Progenitor cell of endocrine pancreas (in vitro differentiated cells): ENCODE measurements at places on chromosomes 6 and 20.
A peak's percentile ranks its signal among the peaks of the same experiment; 100 is the strongest.

- DNase-seq, result no peak
Observed at GRCh38 chr20:1489764-1490436, 1.3 kb downstream of the SIRPB2 start.

DNA sequence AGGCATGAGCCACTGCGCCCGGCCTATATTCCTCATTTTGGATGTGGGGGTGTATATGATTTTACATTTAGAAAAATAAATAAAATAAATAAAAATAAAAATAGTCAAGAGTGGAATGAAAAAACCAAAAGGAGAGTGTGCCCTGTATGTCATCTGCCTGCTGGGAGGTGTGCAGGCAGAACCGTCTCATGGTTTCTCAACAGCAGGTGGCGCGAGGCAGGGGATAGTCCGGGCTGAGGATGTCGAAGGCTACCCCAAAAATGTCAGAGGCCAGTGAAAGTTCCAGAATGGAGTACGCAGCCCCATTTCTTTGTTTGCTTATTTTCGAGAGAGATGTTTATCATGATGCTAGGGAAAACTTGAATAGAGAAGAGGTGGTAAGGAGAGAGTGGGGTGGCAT, 16.4 kb upstream of the KIF16B start:
- no peak for DNase-seq

GRCh38 chr20:2873747-2874041, 413 bp downstream of the PTPRA start:
- DNase-seq, result peak; percentile 58

DNA sequence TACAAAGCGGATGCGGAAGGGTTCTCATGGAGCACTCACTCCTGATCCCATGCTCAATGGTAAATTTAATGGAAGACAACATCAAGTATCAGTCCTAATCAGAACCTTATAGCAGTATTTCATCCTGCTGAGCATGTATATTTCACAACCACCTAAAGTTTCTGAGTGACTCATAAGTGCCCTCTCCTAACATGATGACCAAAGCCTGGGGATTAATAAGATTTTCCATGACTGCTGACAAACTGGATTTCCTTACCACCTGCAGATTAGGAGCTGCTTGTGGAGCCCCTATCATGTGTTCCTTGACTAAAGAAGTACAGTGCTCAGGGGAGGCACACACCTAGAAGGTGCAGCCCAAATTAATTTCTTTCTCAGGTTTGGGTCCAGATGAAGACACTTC, 112.8 kb downstream of the INSM1 start:
- DNase-seq, result no peak

DNA sequence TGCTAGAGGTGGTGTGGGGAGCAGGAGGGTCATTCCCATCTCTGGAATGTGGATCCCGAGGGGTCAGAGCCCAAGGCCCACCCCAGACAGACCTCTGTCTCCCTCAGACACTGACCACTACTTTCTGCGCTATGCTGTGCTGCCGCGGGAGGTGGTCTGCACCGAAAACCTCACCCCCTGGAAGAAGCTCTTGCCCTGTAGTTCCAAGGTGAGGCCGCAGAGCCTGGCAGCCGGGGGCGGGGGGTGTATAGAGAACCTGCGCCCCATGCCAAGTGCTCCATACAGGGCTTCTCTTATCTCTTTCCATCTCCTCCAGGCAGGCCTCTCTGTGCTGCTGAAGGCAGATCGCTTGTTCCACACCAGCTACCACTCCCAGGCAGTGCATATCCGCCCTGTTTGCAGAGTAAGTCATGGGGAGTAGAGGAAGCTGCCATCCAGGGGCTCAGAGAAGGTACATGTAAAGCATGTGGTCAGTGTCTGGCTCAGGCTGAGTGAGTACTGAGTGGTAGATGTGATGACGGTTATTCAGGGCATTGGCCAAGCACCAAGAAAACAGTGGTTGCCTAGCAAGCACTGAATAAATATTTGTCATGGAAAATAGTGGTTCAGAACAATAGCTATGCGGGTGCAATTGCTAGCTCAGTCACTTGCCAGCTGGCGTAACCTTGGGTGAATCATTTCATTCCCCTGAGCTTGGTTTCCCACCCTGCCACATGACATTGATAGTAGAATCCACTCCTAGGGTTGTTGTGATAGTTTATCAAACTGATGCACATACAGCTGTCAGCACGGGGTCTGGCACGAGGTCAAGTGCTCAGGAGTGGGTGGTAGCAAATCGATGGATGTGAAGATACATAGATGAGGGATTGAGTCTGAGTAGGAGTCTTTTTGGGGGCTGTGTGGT, 3.5 kb downstream of the PIGT start:
- DNase-seq, result no peak

- DNase-seq, result no peak
Observed at GRCh38 chr6:6856538-6857523, 250.9 kb upstream of the RREB1 start.

GRCh38 chr20:39072132-39072531, 110.0 kb downstream of the DHX35 start:
- no peak for DNase-seq
